OCI-LY7 (cell line): ENCODE measurements at places on chromosomes 5 and 9. TPM values are rescaled to one million over a fixed set of nuclear protein-coding genes. Genes with fewer than 3 reads are reported as not detected.
A peak's percentile ranks its signal among the peaks of the same experiment; 100 is the strongest.

GRCh38 chr5:32780508-32780919 lies 69.4 kb downstream of the NPR3 start:
- DNase-seq = no peak

DNA sequence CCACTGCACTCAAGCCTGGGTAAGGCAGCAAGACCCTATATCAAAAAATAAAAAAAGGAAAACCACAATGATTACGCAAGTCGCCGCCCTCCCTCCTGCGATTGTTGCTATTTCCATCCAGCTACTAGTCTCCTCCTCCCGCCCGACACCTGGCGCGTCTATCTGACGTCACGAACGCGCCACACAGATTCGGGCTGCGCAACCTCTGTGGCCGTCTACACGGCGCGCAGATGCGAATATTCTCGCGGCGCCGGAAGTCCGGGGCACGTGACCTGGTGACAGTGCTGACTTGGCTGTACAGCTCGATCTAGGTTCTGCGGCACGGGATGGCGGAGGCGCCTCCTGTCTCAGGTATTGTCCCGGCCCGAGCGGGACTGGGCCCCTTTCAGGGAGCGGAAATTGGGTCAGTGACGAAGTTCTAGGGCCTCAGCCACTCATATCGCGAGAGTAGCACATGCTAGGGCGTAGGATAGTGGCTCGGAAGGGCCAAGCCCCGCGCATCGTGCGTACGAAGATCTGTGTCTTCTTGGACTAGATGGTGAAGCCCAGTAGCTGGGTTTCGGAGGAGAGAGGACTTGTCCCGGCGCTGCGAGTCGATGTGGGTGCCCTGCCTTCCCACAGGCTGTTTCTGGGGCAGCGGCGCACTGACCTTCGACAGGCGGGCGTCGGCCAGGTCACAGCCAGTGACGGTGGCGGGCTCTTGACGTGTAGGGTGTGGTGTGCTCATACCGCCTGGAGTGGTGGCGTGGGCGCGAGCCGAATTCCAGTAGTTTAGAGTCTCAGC lies at the start of gene NFX1:
NFX1 (plus strand) TSS at position 270 of the 784 bp plus-strand sequence; CDS start at position 327, 57 bp downstream.
- DNase-seq = peak; percentile 99

DNA sequence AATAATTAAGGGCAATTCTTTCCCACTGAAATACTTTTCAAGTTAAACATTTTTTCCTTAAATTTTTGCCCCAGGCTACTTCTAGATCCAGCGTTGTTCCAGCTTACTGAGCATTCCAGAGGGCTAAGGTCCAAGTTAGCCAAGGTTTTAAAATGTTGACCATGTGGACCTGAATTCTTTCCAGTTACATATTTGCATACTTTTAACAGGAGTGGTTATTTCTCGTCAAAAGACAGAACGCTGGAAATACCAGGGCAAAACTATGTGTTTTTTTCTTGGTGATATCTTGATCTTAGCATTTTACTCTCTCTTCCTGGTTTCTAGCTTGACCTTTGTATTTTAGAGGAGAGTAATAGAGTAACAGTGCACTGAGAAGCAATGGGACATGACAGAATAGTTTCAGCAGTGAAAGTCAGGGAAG lies 32.8 kb downstream of the TMC1 start:
- DNase-seq = no peak

- no peak for DNase-seq
Observed at GRCh38 chr5:125085797-125086505, 339.5 kb upstream of the ZNF608 start.

- no peak for DNase-seq
Observed at GRCh38 chr9:1151691-1152090, 101.5 kb downstream of the DMRT2 start.

- DNase-seq = no peak
Observed at GRCh38 chr9:130211548-130212226, 39.5 kb downstream of the NCS1 start.

- DNase-seq = peak; percentile 27
Observed at GRCh38 chr5:33588654-33589372, 148.0 kb downstream of the TARS1 start.

- DNase-seq = peak; percentile 63
Observed at GRCh38 chr5:133552925-133553525, 59.3 kb downstream of the FSTL4 start.

DNA sequence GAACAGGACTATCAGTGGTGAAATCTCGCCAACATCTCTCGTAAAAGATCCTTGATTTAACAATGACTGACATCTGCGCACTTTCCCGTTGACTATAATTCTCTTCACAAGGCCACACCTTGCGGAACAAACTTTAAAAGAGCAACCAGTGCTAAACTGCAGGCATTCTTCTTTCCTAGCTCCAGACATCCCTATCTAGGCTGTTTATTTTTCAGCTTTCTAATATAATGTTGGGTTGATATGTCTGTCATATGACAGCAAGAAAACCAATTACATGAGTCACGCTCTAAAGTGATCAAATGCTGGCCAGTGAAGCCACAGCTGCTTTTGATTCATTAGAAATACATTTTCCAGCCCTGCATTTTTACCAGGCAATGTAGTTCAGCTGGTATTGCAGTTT lies 162.5 kb downstream of the ELAVL2 start:
- no peak for DNase-seq

DNA sequence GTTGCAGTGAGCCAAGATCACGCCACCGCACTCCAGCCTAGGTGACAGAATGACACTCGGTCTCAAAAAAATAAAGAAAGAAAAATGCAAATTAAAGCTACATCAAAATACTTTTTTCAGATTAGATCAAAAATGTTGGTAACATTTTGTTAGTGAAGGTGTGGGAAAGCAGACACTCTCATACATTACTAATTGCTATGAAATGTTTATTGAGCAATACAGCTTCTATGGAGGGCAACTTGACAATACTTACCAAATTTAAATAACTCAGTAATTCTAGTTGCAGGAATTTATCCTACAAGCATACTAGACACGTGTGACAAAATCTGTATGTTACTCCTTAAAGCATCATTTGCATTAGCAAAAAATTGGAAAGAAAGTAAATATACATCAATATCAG lies 4.1 kb downstream of the TRIM23 start:
- no peak for DNase-seq

DNA sequence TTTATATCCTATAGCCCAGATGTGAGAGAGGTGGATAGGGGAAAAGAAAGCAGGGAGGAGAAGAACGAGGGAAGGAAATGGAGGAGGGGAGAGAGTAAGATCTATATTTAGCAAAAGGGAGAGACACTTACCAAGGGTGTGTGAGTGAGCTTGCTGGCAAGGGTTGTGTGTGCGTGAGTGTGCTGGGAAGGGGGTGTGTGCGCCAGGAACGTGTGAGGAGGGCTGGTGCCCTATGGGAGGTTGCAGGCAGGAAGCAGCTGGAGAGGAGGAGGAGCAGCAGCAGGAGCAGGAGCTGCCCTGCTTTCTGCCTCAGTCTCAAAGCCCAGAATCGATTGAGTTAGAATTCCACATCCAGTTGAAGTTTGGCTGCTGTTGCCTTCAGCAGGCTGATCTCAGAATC lies 148.3 kb upstream of the RUSC2 start:
- no peak for DNase-seq

GRCh38 chr9:124975131-124975530 lies 34.2 kb upstream of the GOLGA1 start:
- no peak for DNase-seq

GRCh38 chr5:172353846-172354245 lies 70.3 kb upstream of the UBTD2 start:
- no peak for DNase-seq

DNA sequence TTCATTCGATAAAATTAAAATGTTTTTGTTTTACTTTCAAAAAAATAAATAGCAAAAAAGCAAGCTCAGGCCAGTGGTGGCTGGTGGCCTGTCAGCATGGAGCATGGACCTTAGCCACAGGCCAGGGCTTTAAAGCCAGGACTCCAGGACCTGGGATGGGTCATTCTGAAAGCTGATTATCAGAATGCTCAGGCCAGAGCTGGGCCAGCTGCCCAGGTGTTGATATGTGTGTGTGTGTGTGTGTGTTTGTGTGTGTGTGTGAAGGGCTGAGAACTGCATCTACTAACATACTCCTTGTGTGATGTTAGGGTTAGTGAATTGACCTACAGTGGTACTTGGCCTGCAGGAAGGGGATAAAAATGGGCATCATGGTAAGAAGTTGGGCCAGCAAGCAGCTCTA lies 21.5 kb downstream of the PALM2AKAP2 start:
- no peak for DNase-seq

DNA sequence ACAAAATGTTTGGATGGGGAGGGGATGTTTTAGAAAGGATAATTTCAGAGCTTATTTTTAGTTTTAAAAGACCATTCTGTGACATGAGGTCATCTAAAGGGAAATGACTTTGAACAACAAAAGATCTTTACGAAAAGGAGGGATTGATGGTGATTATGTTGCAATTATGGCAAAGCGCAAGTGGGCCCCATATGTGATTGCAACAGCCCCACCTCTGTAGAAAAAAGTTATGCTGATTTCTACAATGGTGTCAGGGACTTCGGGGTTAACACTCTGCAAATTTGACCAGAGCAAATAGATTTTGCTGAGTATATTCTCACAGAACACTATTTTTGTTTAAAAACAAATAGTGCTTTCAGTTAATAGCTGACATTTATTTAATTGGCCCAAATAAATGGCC lies 312.8 kb downstream of the NSG2 start:
- no peak for DNase-seq

DNA sequence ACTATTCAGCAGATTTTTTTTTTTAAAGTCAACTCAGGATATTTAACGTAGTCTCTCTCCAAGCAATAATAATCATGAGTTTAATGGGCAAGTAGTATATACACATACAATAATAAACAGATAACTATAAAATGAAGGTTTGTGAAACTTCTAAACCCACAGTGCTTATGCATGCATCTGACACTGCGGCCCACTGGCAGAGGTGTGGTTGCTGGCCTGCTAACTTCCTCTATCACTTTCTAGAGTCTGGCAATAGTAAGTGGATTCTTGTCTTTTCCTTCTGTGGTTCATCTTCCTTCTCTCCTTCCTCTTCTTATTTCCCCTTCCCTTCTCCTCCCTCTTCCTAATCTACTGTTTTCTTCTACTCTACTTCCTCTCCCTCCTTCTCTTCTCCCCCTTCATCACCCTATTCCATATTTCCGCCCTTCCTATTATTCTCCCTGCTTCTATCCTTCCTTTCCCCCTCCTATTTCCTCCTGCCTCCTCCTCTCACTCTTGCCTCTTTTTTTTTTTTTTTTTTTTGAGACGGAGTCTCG lies 18.6 kb upstream of the AGXT2 start:
- no peak for DNase-seq

DNA sequence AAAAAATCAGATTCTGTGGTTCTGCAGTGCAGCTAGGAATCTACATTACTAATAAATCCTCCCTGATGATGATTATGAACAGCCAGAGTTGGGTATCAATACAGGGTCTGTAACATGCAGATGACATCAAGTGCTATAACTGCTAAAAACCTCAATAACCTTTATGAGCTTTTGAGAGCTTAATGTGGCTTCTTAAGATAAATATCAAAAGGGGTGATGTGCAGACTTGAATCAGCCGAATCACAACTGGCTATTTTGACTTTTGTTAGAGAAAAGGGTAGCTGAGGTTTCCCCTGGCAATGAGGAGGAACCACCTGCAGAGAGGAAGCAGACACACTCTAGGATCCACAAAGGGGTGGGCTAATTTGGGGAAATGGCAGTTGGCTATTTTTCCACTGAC lies 30.2 kb downstream of the CAPSL start:
- peak; percentile 93 for DNase-seq

DNA sequence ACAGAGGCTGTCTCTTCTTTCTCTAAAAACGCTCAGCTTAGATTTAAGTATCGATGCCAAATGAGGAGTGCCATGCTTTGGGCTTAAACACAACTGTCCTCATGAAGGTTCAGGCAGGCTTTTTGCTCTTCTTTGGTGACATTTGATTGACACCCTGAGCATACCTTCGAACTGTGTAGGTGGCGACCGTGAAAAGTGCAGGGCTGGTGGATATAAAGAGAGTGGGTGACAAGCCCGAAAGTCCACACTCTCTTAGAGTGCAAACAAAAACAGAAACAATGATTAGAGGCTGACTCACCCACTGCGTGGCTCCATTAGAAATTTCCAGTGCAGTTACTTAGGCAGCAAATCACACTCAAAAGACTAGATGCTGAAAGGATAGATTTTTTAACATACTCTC lies 141.7 kb downstream of the SYK start:
- DNase-seq = no peak

GRCh38 chr5:143986516-143987212 lies 174.7 kb downstream of the HMHB1 start:
- no peak for DNase-seq

DNA sequence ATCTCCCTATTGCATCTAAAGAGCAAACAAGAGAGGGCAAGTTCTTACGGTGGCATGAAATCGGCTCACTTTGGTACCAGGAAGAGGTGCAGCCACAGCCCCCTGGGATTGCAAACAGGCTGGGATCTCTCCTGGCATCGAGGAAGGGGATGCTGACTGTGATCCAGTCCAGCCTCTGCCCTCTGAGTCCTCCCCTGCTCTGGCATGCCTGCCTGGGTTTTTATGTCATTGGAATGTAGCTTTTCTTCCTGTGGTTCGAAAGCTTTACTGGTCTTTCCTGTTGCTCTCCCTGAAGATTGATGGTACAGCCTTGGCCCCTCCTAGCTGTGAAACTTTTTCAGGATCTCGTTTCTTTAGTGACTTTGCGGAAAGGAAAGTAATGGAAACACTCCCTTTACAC lies 6.6 kb downstream of the SLC46A2 start:
- DNase-seq = no peak

- no peak for DNase-seq
Observed at GRCh38 chr5:6317116-6317798, 61.1 kb downstream of the MED10 start.

DNA sequence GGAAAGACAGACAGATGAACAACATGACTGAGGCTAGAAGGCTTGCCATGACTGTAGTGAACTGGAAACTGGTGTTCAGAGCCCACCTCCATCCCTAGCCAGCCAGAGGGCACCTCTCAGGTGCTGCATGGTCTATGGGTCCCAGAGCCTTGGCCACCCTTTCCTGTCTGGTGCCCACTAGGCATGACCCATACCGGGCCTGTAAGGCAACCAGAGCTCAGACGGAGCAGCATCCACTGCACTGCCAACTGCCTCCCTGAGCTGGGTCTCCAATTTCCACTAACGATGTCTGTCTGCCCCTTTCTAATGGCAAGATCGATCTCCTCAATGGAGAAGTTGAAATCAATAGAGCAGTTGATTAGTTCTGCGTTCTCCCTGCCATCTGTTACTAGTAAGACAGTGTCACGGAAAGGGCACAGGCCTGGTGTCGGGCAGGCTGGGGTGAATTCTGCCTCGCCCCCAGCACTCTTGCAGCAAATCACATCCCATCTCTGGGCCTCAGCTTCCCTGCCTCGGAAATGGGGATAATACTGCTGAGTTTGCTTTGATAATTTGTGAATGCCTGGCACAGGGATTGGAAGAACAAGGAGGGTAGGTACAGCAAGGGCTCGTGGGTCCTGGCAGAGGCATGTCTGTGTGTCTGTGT lies 172.3 kb upstream of the MVB12B start:
- no peak for DNase-seq

CARD9 gene
- 1.7 and 2.1 TPM in 2 replicates for total RNA-seq

HRCT1 gene
- not detected in 2 replicates for total RNA-seq

DND1 gene
- total RNA-seq = 2.7 and 4.5 TPM in 2 replicates

PCDHB13 gene
- not detected in 2 replicates for total RNA-seq

TXNDC8 gene
- total RNA-seq = not detected in 2 replicates

ZNF354C gene
- total RNA-seq = not detected in 2 replicates

FAM193B gene
- 104 and 113 TPM in 2 replicates for total RNA-seq

TMOD1 gene
- not detected in 2 replicates for total RNA-seq

ANKRD34B gene
- total RNA-seq = not detected in 2 replicates

QRFP gene
- total RNA-seq = not detected in 2 replicates

YTHDC2 gene
- total RNA-seq = 59.6 and 60.1 TPM in 2 replicates

FGFR4 gene
- total RNA-seq = 3.5 and 4.5 TPM in 2 replicates
